ENCODE measurements at places on chromosomes 11 and 22. TPM values are rescaled to one million over a fixed set of nuclear protein-coding genes. Genes with fewer than 3 reads are reported as not detected.

The CCDC81 gene
- 0.82 TPM for total RNA-seq

The FDXACB1 gene
- 10.2 TPM for total RNA-seq

The DBX1 gene
- total RNA-seq: not detected

DNA sequence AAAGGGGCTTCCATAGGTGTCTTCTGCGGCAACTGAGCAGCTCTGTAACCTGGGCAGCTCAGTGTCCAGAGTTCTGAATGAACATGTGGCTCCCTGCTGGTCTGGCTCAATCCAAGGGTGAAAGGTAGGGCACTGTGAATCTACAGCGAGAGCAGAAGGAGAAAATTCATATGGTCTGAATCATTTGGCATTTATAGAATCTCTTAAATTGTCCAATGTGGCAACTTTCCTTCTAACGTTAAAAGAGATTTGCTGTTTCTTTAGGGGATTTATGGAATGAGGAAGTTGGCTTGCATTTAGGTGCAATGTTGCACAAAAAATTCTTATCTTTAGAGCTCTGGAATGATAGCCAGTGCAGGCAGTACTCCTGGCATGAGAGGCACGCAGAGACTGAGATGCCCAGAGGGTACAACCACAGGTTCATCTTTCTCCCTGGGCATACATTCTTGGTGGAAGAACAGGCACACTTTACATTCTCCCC lies 17.0 kb downstream of the ATXN10 start:
- DNase-seq: no peak

DNA sequence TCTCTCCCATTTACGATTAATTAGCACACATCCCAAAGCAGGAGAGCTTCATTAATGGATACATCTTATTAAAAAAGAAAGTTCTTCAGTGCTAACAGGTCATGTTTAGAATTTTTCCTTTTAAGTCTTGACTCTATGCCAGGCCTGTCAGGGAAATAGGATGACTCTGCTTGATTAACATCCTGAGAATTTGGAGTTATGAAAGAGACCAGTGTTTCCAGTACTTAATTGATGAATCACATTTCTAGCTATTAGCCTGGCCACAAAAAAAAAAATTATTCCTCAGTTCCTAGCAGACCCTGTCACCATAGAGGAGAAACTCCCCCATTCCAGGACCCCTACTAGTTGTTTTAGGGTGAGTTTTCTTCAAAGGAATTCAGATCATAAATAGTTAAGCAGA lies 23.6 kb upstream of the ME3 start:
- no peak for DNase-seq

DNA sequence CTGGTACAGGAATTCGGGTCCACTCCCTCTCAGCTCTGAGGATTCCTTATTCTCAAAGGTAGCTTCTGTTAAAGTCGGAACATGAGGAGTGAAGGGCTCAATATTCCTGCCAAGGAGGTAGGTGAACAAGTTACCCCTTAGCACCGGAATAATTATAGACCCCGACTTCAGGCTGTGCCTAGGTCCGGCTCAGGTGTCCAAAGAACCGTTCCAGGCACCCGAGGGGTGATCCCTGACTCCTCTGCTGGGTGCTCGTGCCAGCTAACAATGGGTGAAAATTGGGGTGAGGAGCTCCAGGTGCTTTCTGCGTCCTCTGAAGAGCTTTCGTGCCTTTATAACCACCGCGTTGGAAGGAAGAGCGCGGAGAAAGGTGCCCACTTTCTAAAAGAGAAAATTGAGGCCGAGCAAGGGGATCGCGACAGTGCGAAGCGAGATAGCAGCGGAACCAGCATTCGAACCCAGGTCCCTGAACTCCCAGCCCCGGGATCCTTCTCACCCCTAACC lies 393 bp downstream of the CYB561A3 start:
- DNase-seq: no peak

GRCh38 chr11:46391186-46391577 lies 394 bp downstream of the CHRM4 start:
- DNase-seq: peak; percentile 43

DNA sequence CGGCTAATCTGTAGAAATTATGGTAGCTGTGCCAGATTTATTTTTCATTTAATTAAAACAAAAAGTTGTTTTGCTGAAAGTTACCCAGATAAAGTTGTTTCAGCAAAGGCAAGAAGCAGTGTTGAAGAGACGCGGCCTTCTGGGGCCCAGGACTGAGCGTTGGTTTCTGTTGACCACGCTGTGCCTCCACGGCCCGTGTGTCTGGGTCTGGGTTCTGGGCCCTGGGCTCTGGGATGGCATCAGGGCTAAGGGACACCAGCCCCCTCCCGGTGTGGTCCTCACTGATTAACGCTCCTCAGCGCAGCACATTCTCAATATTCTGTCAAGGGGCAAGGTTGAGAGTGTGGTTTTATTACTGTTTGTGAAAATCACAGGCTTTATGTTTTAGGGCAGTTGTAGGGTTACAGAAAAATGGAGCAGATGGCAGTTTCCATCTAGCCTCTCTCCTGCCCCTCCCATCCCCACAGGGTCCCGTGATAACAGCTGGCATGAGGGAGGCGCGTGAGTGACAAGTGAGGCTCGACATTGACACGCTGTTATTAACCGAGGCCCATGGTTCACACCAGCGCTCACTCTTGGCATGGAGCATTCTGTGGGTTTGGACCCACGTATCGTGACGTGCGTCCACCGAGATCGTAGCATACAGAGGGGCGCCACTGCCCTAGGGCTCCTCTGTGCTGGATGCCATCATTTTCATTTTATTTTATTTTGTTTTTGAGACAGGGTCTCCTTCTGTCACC lies 1231.4 kb downstream of the BRD1 start:
- no peak for DNase-seq

DNA sequence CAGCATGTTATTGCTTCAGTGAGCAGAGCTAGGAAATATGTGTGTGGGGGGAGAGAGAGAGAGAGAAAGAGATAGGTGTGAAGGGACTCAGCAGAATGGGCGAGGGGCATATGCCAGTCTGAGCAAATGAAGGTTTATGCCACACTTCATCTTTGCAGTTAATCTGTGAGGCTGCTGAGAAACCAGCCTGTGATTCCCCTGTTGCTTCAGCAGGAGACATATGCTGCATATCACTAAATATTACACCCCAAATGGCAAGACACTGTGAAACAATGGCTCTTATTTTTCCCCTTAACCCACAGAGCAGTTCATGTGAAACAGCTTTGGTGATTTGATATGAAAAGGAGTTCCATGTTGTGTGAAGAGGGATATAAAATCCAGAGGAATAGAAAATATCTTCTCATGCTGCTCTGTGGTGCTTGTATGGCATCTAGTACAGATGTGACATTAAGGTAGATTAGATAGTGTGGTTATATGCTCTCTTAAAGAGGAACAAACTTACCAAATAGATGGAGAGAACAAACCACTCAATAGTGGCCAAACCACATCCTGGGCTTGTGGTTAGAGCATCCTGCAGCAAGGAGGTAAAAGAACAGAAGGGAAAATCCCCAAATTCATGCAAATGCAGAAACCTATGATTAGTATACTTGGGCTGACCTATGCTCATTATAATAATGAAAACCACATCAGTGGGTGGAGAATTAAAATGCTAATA lies 864.2 kb downstream of the FAM181B start:
- DNase-seq: no peak

GRCh38 chr11:67268081-67268961 lies 2.0 kb downstream of the GRK2 start:
- DNase-seq: no peak

DNA sequence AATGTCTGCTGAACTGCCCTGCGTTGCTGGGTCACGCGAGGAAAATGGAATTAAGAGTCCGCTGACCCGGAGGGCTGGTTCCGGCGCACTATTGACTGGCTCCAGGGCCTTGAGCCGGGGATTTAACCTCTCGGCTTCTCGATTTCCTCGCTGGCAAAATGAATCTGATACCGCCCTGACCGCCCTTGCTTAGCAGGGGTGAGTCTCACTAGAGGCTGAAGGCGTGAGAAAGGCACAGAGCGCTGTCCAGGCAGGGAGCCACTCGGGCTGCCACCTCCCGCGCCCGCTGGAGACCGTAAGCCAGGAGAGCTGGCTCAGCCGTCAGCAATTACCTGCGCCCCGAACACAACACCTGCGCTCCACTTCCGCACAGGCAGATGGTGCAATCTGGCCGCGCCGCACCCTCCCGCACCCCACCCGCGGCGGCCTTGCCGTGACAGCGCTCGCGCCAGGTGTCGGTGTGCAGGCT lies 65.6 kb downstream of the BUD13 start:
- DNase-seq: no peak

DNA sequence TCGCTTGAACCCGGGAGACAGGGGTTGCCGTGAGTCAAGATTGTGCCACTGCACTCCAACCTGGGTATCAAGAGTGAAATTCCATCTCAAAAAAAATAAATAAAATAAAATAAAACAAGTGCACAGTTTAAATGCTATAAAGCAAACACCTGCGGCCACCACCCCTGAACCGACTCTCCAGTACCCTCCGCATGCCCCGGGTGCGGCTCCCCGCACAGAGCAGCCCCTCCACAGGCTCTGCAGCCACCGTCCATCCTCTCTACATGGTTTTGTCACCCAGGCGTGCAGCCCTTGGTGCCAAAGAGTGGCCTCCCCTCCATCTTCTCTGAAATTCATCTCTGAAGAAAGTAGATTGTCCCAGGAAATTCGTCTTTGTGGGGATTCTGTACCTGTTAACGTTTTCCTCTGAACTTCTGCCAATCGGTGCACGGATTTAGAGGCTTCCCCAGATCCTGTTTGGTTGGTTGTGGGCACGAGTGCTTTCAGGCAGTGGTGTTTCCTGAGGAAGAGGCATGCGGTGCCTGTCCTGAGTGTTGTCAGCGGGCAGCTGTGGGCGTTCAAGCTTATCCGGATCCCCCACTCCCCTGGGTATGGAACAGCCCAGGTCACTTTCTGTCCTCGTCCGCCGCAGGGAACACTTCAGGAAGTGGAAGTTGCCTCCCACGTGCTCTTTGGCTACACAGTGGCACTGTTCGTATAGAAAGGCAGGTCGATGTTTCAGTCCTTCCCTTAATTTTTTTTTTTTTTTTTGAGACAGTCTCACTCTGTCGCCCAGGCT lies 4.1 kb downstream of the MIOX start:
- DNase-seq: no peak

DNA sequence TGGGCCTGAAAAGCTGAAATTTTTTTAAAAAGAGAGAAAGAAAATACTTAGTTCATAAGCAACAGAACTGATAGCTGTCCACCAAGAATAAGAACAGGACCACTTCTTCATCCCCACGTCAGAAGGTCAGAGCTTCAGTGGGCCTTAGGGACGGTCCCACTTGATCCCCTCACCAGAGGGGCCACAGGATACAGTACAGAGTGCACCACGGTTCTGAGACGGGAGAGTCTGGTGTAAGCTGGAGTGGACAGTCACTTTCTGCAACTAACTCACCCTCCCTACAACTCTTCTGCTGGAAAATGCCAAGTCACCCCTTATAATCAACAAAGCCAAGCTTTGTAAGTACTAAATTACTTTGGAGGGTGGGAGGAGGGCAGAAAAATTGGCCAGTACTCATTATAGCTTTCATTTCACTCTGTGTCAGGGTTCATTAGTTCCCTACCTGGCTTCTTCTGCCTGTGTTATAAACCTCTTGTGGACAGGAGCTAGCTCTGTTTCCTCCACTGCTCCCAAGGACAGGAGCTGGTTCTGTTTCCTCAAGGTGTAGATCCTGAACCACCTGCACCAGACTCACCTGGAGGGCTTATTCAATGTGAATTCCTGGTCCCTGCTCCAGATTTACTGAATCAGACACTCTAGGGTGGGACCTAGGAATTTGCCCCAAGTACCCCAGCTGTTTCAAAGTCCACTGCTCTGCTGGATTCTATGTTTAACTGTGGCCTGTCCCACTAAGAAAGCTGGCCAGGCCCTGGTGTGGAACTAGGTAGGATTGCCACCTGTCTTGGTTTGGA lies 39.6 kb downstream of the SCGB1A1 start:
- no peak for DNase-seq

All from frontal cortex (tissue), 4 donors.